ENCODE measurements at places on chromosomes 5 and 9.

DNA sequence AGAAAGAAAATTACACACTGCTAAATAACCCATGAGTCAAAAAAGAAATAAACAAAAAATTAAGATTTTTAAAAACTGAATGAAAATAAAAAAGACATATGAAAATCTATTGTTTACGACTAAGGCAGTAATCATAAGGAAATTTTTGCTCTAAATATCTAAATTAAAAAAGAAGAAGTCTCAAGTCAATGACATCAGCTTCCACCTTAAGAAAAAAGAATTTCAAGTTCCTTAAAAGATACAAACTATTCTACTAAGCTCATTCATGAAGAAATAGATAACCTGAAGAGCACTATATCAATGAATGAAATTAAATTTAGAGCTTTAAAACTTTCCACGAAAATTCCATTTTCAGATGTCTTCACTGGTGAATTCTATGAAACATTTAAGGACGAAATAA is 15.7 kb upstream of the STARD4 start:
- no peak for DNase-seq

DNA sequence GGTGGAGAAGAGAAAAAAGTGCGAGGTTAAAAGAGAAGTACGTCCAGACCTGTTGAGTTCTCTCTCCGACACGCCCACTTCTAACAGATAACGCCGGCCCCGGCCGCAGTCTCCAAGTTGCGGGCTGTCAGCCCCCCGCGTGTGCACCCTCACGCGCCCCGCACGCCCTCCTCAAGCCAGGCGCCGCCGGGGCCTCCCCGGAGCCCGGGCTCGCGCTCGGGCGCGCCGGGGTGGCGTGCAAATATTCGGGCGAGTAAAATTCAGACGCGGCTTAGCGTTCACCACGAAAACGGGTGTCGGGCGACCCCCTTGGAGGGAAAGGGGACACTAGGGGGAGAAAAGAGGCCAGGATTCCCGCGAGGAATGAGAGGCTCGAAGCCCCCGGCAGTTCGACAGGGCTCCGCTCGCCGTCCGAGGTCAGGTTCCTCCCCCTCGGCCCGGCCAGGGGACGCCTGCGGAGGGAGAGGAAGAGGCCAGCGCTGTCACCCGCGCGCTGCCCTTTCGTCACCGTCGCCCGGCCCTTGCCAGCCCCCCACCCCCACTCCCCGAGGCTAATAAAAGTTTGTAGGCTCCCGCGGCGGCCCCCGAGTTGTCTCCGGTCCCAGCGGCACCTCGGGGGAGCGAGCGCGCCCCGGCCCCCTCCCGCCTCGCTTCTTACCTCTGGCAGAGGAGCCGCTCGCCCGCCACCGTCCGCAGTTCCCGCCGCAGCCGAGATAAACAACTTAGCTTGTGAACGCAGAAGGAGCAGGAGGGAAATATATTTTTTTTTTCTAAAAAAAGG is 743 bp downstream of the NR3C1 start:
- DNase-seq, result peak; percentile 29

GRCh38 chr5:134463176-134463720 is 51.6 kb upstream of the CDKN2AIPNL start:
- no peak for DNase-seq

DNA sequence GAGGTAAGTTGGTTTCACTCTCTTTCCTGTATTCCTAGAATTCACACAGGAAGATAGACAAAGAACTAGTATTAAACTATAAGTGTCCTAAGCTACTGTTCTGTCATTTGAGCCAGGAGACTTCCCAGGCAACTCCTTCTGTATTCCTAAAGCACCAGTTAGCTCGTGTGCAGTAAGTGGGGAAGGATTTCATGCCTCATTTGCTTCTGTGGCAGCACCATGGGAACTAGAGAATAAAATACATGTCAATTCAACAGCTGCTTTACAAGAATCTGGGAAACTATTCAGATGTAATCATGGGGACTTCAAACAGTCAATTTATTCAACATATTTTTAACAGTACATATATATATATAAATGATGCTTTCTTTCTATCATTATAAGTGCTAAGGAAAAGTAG is 762.3 kb downstream of the PRELID2 start:
- no peak for DNase-seq
